Stimulated activated CD4-positive, alpha-beta T cell treated with anti-CD3 and anti-CD28 coated beads, Interleukin-12 subunit alpha, Interleukin-12 subunit beta, amount 100 ng/mL, for 4 hours (primary cell): ENCODE measurements at places on chromosomes 3 and 15.
A peak's percentile ranks its signal among the peaks of the same experiment; 100 is the strongest.

- no peak for DNase-seq
Observed at GRCh38 chr3:55267206-55267930, 219.7 kb downstream of the WNT5A start.

- no peak for DNase-seq
Observed at GRCh38 chr3:146154995-146155394, 6.0 kb downstream of the PLOD2 start.

GRCh38 chr3:12659316-12660015 lies 4.5 kb downstream of the RAF1 start:
- no peak for DNase-seq

DNA sequence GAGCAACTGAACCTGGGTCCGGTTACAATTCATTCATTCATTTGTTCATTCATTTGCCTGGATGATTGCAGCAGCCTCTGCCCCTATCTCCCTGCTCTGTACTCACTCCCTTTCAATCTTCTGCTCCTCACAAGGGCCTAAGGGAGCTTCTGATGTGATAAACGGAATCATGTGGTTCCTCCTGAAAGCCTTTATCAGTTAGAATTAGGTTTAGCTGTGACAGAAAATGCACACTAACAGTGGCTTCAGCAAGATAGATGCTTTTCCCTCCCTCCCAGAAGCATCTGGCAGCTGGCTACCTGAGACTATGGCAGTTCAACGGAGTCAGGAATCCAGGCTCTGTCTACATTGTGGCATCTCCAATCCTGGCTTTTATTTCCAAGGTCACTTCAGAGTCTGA lies 196.0 kb downstream of the ADAMTS9 start:
- no peak for DNase-seq

DNA sequence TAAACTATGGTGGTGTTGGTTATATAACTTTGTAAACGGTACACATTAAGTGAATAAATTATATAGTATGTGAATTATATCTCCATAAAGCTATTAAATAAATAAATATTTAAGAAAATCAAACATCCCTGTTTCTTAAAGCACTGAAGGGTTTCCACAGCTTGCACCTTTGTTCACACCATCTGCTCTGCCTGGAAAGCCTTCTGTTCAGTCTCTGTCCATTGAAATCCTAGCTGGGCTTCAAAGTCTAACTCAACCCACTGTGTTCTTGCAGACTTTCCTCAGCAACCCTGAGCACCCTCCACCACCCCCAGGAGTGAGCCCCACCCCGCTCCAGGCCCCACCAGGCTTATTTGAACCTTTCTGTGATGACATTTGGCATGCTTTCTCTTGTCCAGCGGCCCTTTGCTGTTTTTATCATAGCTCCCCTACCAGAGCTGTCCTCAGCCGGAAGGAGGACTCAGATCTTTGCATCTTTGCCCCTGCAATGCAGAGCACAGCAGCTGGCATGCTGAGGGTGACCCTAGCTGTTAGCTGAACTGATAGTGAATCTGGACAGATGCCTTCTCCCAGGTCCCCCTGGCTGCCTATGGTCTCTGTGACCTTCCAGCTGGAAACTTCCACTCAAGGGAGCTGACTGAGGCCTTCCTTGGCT lies 105.2 kb downstream of the DAPK2 start:
- DNase-seq = no peak

GRCh38 chr3:164458986-164459385 lies 619.3 kb downstream of the SI start:
- no peak for DNase-seq

- no peak for DNase-seq
Observed at GRCh38 chr3:185420762-185421161, 57.8 kb downstream of the MAP3K13 start.

GRCh38 chr3:42526616-42527367 lies 24.3 kb downstream of the VIPR1 start:
- DNase-seq = peak; percentile 46

DNA sequence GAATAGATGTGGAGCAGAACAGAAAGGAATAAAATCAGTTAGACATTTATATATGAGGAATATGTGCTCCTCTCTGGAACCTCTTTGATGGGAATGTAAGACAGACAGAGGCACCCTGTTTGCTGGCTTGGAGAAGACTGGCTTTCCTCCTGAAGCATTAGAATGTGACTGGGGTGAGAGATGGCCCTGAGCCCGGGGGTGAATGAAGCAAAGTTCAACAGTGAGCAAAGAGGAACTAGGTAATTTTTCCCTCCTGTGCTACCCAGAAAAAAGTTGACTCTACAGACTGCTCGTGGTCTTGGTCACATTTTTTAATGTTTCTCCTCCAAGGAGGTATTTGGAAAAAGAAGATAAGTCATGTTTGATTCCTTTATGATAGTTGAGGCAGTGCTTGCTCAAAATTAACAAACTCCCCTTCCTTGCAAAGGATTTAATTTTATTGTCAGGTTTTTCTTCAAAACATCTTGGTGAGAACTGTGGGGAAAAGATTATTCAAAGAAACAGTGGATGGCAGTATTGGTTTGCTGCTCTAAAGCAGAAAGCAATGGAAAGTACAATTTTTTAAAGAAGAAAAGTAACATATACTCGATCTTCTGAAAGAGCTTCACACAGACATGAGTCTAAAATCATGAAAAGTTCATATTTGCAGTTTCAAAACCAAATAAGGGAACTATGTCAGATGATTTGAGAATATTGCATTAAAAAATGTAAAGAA lies 370.4 kb upstream of the CDIN1 start:
- DNase-seq = no peak

GRCh38 chr15:57283774-57284503 lies 92.4 kb upstream of the CGNL1 start:
- no peak for DNase-seq

- no peak for DNase-seq
Observed at GRCh38 chr3:170585937-170586310, at the start of gene SLC7A14. TSS of gene SLC7A14 (minus strand) at chr3:170586075. CDS start at chr3:170526936, 59,139 bp downstream.

- peak; percentile 73 for DNase-seq
Observed at GRCh38 chr15:42059661-42060476, 34.5 kb downstream of the PLA2G4D start.

DNA sequence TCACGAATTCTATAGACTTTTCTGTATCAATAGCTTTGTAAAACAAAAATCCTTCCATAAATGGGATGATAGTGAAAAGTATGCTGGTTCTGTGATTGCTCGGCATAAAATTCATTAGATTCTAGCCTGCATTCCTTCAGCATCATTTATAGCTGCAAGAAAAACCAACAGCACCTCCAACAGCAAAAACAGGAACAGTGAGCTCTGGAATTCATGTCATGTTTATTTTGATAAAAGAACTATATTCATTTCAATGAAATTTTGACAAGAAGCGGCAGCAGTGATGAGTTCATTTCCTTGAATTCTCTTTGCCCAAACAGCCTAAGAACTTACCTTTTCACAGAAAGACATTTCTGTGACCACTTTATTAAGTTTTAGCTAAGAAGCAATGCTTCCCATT lies 515.2 kb upstream of the CCDC54 start:
- DNase-seq = no peak

DNA sequence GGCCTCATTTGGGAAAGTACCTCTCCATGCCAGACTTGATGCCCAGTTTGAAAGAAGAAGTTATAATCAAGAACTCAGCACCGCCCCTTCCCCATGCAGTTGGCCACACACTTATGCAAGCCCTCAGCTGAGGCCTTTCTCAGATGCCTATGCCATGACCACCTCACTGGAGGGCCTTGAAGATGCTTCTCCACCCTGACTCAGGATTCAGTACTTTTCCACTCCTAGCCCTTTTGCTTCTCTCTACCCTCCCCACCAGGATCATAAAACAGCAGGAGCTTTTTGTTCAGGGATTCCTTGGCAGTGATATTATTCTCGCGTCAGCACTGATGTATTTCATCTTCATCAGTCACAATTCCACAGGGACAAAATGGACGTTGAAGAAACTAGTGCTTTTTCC lies 313.5 kb downstream of the PYDC2 start:
- DNase-seq = no peak

GRCh38 chr3:81339040-81339845 lies 422.2 kb downstream of the GBE1 start:
- no peak for DNase-seq

DNA sequence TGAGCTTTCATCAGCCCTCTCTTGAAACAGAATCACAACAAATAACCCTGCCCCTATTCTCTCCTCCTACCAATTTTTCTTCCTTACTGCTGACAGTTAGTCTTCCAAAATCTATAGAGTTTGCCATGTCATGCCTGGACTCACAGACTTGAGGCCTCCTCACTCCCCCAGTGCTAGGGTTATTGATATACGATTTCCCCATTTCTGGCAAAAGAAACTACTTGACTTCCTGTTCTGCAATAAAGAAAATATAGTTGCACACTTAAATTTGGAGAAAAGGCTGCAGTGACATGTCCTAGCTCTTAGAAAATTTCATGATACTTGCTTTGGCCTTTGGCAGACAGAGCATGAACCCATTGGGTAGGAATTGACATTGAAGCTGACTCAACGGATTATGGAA lies 75.9 kb downstream of the CYP19A1 start:
- no peak for DNase-seq

DNA sequence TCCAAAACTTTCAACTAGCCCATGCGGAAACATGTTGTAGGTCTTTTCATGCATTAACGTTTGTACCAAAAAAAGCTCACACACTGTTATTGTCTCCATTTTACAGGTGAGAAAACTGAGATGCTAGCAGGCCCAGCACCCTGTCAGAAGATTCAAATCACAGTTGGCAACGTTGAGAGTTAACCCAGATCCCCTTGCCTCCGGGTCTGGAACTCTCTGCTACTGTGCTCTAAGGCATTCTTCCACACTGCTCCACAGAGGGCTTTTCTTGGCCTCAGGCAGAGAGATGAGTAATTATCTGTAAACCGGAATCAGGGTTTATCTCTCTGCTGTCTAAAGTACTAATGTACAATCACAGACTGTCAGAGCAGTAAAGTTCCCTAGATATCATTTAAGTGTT lies 186.0 kb upstream of the LPP start:
- no peak for DNase-seq

DNA sequence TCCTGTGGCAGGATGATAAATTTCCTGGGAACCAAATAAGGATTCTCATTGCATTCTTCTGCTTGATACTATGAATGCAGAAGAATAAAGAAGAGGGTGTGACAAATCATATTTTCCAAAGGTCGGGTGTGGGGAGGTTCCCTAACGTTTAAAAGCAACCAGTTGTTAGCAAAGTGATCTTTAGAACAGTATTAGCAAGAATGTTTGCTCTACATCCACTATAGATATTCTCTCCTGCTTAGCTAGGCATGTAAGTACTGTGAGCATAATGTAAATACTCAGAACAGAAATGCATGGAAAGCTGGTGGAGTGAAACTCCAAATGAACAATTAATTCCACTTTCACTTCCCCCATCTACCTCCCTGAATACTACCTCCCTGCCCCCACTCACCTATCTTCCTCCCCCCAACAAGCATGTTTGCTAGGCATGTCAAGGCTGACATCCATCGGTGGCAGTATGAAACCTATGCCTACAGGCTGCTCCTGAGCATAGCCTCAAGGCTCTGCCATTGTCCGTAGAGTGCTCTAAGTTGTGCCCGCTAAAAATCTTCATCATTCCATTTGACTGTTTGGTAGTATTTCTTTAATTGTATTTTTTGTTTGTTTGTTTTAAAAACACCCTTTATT lies 329.7 kb downstream of the TIGIT start:
- DNase-seq = no peak

DNA sequence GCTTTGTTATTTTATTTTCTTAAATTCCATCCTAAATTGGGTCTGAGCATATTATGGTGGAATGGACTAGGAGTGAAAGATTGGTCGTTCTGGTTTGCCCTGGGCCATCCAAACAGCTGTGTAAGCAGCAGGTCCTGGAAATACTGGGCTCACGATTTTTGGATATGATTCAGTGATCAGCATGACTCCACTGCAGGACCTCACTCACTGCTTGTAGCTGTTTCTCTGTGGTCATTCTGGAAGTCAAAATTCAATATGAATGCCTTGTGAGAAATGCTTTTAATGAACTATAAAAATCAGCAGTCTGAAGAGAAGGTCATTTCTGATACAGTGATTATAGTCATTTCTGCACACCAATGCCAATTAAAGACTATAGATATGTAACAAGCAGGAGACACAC lies 185.0 kb downstream of the RBMS3 start:
- DNase-seq = no peak

GRCh38 chr15:58543664-58544335 lies 112.0 kb downstream of the LIPC start:
- no peak for DNase-seq

- DNase-seq = no peak
Observed at GRCh38 chr15:66965201-66965900, 100.1 kb upstream of the SMAD3 start.

- no peak for DNase-seq
Observed at GRCh38 chr3:23390446-23390845, 187.3 kb downstream of the UBE2E2 start.

- no peak for DNase-seq
Observed at GRCh38 chr3:26655231-26655630, 32.7 kb downstream of the LRRC3B start.
